Activated naive CD8-positive, alpha-beta T cell treated with anti-CD3 and anti-CD28 coated beads for 36 hours (primary cell): ENCODE measurements at places on chromosomes 12 and 14.

- H3K36me3 ChIP-seq, result peaks cover 5% of the 10 kb centered on the region
- DNase-seq, result peak; percentile 22
- peak overlapping the region; percentile 14 for H3K27ac ChIP-seq
Measured at GRCh38 chr12:27762757-27763156, 17.3 kb upstream of the KLHL42 start.

GRCh38 chr12:10716277-10716676 is 6.8 kb downstream of the YBX3 start:
- H3K36me3 ChIP-seq, result peaks cover 78% of the 10 kb centered on the region
- H3K27ac ChIP-seq, result peak overlapping the region; percentile 49
- H3K4me3 ChIP-seq, result no peak overlapping the region

- H3K27ac ChIP-seq, result no peak overlapping the region
- H3K27me3 ChIP-seq, result no peaks in the 10 kb centered on the region
- DNase-seq, result no peak
- no peaks in the 10 kb centered on the region for H3K36me3 ChIP-seq
Measured at GRCh38 chr12:68573406-68573805, 37.3 kb upstream of the RAP1B start.

DNA sequence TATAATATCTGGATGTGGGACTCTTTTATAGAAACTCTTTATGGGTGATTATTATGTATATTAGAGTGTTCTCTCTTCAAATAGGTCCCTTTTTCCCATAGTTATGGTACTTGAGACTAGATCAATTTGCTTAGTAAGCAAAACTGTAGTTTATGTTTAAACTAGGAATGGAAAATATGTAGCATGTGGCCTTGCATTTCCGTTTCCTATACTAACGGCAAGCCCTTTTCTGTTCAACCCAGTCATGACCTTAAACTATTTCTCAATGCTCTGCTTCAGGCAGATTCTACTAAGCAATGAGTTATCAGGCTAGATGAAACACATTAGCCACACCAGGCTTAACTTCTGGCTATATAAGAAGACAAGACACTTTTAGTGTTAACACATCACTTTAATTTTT is 84.6 kb downstream of the OTOGL start:
- DNase-seq, result no peak
- H3K4me1 ChIP-seq, result peaks cover 5% of the 10 kb centered on the region
- H3K36me3 ChIP-seq, result no peaks in the 10 kb centered on the region
- H3K27me3 ChIP-seq, result peaks cover 8% of the 10 kb centered on the region
- no peak overlapping the region for H3K27ac ChIP-seq

DNA sequence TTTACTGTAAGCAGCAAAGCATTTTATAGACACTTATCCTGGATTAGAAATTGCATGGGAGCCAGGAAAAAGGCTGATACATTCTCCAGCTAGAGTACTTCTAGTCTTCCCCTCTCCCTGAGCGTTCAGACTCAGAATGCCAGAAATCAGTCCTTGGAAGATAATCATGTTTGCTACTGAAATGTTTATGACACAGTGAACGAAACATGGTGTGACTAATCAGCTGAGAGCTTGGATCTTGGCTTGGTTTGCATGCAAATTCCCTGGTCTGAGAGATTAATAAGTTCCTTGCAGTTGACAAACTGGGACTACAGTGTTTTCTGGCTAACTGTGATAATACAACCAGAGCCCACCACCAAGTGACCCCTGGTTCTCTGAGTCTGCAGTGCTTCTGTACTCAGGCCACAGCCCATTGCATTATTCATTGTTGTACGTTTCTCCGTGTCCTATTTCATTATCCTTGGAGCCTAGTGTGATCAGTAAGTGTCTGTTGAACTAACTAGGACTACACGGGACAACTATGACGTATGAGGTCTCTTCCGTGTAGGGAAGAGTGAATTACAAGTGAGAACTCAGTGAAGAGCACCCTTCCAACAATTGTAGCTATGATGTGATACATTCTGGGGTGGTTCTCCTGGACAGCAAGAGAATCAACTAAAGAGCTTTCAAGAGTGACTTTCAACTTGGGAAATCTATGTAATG is 34.6 kb upstream of the EVL start:
- H3K27ac ChIP-seq, result no peak overlapping the region
- H3K4me3 ChIP-seq, result no peak overlapping the region
- H3K4me1 ChIP-seq, result peaks cover 10% of the 10 kb centered on the region
- H3K27me3 ChIP-seq, result no peaks in the 10 kb centered on the region
- no peaks in the 10 kb centered on the region for H3K36me3 ChIP-seq

DNA sequence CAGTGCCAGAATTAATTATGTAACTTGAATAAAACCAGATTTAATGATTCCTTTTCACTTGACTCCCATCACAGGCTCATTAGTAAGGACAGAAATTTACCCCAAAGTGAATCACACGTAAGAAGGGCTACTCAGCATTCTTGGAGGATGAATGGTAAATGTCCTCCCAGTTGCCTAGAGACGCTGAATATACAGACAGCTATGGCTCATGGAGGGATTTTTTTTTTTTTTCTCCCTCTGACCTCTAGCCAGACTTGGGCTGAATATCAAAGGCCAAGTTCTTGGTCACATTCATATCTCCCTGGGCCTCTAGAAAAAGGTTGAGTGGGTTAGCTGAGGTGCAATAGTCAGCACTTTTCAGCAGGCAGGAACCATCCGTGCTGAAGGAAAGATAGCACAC is 77.5 kb downstream of the PHLDA1 start:
- DNase-seq, result no peak
- H3K27ac ChIP-seq, result no peak overlapping the region
- H3K4me1 ChIP-seq, result peaks cover 21% of the 10 kb centered on the region
- peaks cover 4% of the 10 kb centered on the region for H3K27me3 ChIP-seq

GRCh38 chr14:94310248-94310647 is 12.9 kb downstream of the SERPINA6 start:
- H3K4me3 ChIP-seq, result no peak overlapping the region
- no peak for DNase-seq
- H3K36me3 ChIP-seq, result no peaks in the 10 kb centered on the region
- H3K27ac ChIP-seq, result no peak overlapping the region
- H3K27me3 ChIP-seq, result peaks cover 3% of the 10 kb centered on the region

DNA sequence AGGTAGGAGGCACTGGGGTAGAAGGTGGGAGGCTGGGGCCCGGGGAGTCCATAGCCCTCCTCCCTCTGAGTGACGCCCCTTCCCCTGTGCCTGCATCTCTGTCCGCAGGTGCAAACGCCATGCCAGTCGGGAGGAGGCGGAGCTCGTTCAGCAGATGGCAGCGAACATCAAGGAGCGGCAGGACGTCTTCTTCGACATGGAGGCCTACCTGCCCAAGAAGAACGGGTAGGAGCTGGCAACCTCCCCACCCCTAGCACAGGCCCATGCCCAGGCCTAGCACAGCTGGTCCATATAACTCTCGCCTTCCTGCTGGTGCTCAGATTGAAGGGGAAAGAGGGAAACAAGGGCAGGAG is 35.6 kb downstream of the TMEM120B start:
- H3K27ac ChIP-seq, result no peak overlapping the region
- H3K27me3 ChIP-seq, result no peaks in the 10 kb centered on the region
- H3K4me1 ChIP-seq, result peaks cover 2% of the 10 kb centered on the region
- peaks cover 13% of the 10 kb centered on the region for H3K36me3 ChIP-seq
- DNase-seq, result no peak

DNA sequence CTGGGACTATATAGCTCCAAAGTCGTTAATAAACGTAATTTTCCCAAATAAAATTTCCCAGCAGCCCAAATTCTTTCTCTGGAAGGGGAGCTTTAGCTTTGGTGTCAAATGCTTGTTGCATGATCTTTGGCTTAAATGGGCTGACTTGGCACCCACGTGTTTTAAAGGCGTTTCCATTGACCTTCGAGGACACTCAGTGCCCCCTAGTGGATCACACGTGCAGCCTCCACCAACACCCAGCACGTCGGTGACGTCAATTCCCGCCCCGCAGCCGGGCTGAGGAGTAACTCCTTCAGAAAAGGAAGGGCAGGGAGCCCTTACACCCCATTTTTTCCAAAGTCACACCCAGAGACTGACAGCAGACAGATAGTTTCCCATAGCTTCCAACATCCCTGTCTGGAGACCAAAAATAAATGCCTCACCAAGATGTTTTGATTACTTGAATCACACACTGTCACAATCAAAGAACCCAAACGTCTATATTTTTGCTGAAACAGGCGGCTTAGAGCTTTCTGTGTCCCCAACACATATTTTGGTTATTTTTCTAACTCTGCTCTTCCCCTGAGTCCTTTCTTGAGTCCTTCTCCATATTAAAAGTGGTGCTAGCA is 707.9 kb downstream of the AACS start:
- no peaks in the 10 kb centered on the region for H3K4me1 ChIP-seq
- no peaks in the 10 kb centered on the region for H3K36me3 ChIP-seq
- H3K27me3 ChIP-seq, result peaks cover 4% of the 10 kb centered on the region

GRCh38 chr12:66813137-66813892 is 134.4 kb upstream of the GRIP1 start:
- H3K36me3 ChIP-seq, result no peaks in the 10 kb centered on the region
- H3K27me3 ChIP-seq, result no peaks in the 10 kb centered on the region
- DNase-seq, result peak; percentile 18
- H3K4me3 ChIP-seq, result no peak overlapping the region
- peaks cover 12% of the 10 kb centered on the region for H3K4me1 ChIP-seq
- H3K27ac ChIP-seq, result no peak overlapping the region

- H3K4me1 ChIP-seq, result peaks cover 13% of the 10 kb centered on the region
- no peaks in the 10 kb centered on the region for H3K36me3 ChIP-seq
- H3K27me3 ChIP-seq, result no peaks in the 10 kb centered on the region
- peak overlapping the region; percentile 57 for H3K27ac ChIP-seq
Measured at GRCh38 chr12:49200919-49201594, 12.2 kb upstream of the TUBA1A start.

- H3K27ac ChIP-seq, result no peak overlapping the region
- H3K4me1 ChIP-seq, result peaks cover 37% of the 10 kb centered on the region
- H3K36me3 ChIP-seq, result peaks cover 34% of the 10 kb centered on the region
- H3K27me3 ChIP-seq, result no peaks in the 10 kb centered on the region
- DNase-seq, result peak; percentile 39
Measured at GRCh38 chr12:57759360-57759980, 4.6 kb downstream of the MARCHF9 start.

DNA sequence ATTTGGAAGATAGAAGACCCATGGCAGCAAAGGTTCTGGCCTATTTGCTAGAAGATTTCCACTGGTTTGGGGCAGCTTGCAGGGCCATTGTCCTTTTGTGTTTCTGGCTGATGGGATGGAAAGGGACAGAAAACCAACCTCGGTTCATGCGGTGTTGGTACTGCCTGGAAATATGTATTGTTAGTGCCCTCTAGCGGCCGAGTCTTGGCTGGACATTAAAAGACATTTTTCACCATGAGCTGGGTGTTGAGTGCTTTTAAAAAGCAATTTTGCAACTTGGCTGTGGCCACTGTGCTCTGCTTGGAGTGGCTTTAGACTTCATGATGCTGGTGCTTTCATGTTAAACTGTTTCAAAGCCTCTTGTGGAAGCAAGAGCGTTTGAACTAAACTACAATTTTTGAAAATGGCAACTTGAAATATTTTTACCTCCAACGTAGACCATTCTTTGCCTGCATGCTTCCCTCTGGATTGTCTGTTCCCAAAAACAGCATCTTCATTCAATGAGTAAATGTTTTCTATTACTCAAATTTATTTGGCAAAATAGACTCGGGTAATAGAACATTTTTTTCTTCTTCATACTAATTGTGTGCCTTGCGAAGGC is 102.7 kb upstream of the TBX5 start:
- no peaks in the 10 kb centered on the region for H3K36me3 ChIP-seq
- no peak overlapping the region for H3K4me3 ChIP-seq
- DNase-seq, result peak; percentile 36
- H3K4me1 ChIP-seq, result no peaks in the 10 kb centered on the region
- no peak overlapping the region for H3K27ac ChIP-seq

- peak overlapping the region; percentile 76 for H3K4me3 ChIP-seq
- H3K36me3 ChIP-seq, result peaks cover 9% of the 10 kb centered on the region
- no peak overlapping the region for H3K27ac ChIP-seq
- no peaks in the 10 kb centered on the region for H3K27me3 ChIP-seq
Measured at GRCh38 chr14:105247026-105247425, 1.3 kb upstream of the BTBD6 start.

DNA sequence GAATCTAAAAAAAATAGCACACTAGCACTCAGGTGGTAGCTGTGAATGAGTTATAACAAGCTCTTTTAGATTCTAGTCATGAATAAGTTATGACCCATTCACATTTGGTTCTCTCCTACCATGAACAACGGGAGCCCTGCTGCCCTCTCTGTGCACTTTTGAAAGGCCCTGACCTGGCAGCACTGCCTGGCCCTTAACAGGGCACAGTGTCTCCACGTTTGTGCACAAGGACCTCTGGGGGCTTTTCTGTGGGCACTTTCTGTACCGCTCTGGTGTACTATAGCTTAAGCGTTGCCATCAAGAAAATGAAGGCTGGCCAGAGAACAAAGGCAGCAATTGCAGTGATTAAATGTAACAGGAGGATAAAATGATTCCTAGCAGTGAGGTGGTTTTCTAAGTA is 21.2 kb downstream of the CCDC92 start:
- DNase-seq, result no peak
- no peak overlapping the region for H3K27ac ChIP-seq
- no peaks in the 10 kb centered on the region for H3K27me3 ChIP-seq
- no peaks in the 10 kb centered on the region for H3K36me3 ChIP-seq
- H3K4me3 ChIP-seq, result no peak overlapping the region
- H3K4me1 ChIP-seq, result no peaks in the 10 kb centered on the region

- H3K27ac ChIP-seq, result no peak overlapping the region
- peaks cover 24% of the 10 kb centered on the region for H3K4me1 ChIP-seq
- no peaks in the 10 kb centered on the region for H3K27me3 ChIP-seq
- no peak overlapping the region for H3K4me3 ChIP-seq
- DNase-seq, result no peak
Measured at GRCh38 chr12:3958534-3958933, 85.3 kb upstream of the PARP11 start.

DNA sequence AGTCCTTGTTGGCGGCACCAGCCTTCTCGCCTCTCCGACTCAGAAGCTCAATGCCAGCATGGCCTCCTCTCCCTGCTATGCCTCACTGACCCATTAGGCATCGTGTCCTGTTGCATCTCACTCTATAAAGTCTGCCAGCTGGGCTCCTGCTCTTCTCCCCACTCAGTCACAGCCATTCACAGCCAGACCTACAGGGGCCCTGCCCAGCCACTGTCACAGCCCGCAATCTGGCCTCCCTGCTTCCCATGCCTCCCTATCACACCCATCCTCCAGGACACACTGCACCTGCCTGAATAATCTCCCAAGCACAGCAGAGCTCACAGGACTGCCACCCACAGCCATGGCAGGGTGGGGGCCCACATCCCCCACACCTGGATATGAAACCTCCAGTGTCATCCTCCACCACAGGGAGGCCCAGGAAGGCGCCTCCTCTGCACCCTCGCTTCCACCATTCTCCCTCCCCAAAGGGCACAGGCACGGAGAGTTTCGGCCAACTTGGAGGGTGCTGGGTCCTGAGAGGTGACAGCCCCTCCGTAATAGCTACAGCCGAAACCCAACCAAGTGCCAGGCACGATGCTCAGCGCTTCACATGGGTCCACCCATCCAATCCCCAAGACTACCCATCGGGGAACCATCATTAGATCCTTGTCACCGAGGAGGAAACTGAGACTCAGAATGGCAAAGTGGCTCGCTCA is 370.3 kb downstream of the BCL11B start:
- H3K4me1 ChIP-seq, result peaks cover 3% of the 10 kb centered on the region
- H3K4me3 ChIP-seq, result no peak overlapping the region

DNA sequence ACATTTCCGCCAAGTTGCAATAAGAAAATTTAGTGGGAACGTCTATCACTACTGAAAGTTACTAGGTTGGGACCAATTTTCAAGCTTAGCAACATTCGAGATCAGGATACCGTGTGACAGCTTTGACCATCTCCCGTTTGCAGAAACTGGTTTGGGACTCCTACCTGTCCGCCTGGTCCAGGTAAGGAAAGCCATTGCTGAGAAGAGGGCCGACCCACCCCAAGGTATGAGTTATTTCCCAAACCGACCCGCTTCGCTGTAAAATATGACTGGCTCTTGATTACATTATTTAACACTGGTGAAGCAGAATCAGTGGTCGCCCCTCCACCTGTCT is 271 bp downstream of the DNAI7 start:
- no peak for DNase-seq
- peak overlapping the region; percentile 87 for H3K4me3 ChIP-seq
- H3K27ac ChIP-seq, result peak overlapping the region; percentile 94
- H3K36me3 ChIP-seq, result peaks cover 3% of the 10 kb centered on the region
